ENCODE measurements at places on chromosomes 5 and 9.

DNA sequence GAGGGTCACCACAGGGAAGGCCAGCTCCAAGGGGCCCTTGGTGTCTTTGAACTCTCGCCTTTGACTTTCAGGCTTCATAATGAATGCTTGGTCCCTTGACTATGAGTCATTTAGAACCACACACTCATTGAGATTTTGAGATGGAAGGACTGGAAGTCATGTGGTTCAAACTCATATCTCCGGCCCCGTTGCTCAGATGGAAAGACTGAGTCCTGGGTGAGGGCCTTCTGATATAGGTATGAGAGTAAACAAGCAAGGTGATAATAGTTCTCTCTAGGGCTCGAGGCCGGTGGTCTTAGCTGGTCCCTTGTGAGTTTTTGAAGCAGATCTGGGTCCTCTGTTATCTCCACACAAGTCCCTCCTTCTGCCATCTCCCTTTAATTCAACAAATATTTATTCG lies 210.6 kb downstream of the PAX5 start:
- no peak for DNase-seq

DNA sequence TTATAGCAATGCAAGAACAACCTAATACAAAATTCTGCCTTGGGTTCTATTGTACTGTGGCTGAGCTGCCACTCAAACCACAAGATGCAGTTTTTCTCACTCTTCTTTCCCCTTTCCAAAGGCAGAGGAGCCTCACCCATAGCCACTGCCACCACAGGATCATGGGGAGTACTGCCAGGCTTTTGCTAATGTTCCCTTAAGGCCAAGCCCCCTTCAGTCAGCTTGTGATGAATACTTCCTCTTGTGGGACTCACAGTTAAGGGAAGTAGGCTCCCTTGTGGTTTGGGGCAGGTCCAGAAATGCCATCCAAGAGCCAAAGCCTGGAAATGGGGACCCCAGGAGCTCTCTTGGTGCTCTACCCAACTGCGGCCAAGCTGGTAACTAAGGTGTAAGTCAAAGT lies 258.7 kb downstream of the SPATA31D1 start:
- no peak for DNase-seq

DNA sequence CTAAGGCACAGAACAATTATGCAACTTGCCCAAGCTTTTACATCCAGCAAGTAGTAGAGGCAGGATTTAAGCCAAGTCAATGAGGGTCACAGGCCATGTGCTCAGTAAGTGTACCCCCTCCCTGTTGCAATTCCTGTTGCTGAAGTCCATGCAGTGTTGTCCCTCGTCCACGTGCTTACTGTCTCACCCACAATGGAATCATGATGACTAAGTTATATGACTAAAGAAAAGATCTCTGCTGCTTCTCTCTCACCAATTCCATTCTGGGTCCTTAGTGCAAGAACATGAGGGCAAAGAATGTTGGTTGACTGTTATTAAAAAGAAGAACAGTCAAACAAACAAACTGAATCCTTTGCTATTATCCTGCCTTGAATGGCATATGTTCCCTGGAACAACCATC lies 233.6 kb upstream of the SLC24A2 start:
- no peak for DNase-seq

DNA sequence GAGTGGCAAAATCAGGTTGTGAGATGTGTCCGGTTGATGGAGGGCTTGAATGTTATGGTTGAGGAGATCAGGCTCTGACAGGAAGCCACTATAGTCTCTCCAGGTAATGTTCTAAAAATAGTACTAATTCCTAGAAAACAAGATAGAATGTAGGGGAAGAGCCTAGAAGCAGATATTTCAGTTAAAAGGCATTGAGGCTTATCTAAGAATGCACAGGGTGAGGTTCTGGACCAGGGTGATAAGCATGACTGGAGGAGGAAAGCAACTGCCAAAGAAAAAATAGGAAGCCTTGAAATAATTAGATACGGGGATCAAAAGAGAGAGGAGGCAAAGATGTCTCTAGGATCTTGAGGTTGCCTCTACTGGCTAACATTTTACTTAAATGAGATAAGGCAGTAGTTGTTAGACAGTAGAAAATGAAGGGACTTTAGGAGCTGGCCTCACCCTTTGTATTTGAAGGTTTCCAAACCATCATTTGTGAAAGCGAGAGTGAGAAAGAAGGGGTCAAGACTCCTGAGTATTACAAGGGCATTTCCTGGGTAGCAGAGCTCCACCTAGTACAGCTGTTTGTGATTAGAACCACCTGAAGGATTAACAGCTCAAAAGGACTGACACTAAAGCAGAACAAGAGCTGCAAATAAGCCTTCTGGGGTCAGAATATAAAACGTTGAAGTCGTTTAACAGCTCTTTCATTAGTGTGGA lies 15.4 kb upstream of the ARL15 start:
- no peak for DNase-seq

GRCh38 chr5:57411982-57412381 lies 70.6 kb downstream of the ACTBL2 start:
- DNase-seq, result peak; percentile 89

- no peak for DNase-seq
These were observed 82.3 kb downstream of the CEP120 start for GRCh38 chr5:123340928-123341327.

- no peak for DNase-seq
These were observed 97.4 kb downstream of the OSTF1 start for GRCh38 chr9:75185585-75186170.

- DNase-seq, result peak; percentile 6
These were observed 342.4 kb upstream of the GRIA1 start for GRCh38 chr5:153147891-153148623.

GRCh38 chr9:81289622-81290021 lies 399.7 kb downstream of the TLE1 start:
- DNase-seq, result no peak

- no peak for DNase-seq
These were observed 304.6 kb upstream of the DMRT1 start for GRCh38 chr9:536597-537511.

DNA sequence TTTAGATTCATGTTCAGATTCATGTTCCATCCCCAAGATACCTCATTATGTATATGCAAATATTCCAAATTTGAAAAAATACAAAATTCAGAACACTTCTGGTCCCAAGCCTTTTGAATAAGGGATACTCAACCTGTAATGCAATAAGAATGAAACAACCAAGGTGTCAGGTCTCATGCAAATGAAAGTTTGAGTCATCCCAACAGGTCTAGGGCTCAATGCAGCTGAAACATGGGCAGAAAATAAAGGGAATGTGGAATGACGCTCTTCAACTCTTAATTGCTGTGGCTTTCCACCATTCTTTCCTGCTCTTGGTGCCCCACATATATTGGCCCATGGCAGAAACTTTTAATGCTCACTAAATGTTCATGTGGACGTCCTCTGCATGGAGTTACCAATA lies 107.3 kb upstream of the DAPK1 start:
- DNase-seq, result no peak

GRCh38 chr5:33690374-33691135 lies 201.2 kb downstream of the ADAMTS12 start:
- DNase-seq, result no peak

DNA sequence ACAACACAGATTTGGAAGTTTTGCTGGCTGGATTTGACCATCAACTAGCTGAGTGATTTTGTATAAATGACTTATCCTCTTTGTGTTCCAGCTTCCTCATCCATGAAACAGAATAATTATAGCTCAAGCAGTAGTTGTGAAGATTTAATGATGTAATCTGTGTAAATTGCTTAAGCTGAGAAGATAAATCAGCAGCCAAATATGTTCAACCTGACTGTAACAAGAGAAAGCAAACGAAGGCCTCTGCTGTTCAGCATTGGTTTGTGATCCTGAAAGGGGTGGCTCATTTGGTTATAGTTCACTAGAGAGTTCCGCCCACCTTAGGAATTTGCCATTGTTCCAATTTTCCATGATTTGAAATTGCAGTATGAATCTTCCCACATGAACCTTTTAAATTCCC lies 75.7 kb upstream of the CCDC112 start:
- no peak for DNase-seq

- DNase-seq, result no peak
These were observed 91.1 kb downstream of the MYO10 start for GRCh38 chr5:16844952-16845351.

DNA sequence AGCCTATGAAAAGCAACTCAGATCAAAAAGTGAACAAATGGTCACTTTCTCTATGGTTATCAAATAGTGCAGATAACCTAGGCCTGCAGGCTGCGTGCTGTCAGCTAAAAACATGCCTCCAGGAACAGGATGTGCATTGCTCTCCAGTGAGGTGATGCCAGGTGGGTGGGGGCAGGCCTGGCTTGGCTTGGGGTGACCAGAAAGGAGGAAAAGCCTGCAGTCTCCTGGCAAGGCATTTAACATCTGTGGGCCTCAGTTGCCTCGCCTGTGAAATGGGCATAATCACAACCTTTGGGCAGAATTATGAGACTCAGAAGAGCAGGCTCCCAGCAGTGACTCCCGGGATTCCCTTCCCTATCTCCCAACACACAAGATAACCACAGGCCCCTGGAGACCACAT lies 135.9 kb downstream of the COL23A1 start:
- DNase-seq, result no peak

DNA sequence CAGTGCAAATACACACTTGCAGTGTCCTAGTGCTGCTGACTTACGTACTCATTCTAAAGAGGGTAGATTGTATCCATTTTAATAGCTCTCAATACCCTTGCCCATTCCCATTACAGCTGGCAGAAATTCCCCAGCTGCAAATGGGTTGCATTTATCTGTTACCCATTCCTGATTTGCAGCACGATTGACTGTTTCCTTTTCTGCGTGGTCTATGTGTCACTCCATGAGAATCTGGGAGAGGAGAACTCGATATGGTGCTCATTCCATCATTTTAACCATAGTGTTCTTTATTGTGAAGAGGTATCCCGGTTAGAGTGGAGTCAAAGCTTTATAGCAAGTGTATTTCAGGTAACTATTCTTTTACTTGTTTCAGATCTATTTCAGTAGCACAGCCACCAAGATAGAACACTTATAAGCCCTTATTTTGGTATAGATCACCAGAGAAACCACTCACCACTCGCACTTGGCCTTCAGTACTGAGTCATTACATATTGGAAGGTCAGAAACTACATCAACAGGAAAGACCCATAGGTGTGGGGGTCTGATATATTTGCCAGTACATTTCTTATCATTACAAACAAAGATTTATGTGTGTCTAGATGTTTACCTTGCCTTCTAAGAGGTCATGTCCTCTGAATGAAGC lies 139.5 kb downstream of the MUSK start:
- DNase-seq, result no peak

DNA sequence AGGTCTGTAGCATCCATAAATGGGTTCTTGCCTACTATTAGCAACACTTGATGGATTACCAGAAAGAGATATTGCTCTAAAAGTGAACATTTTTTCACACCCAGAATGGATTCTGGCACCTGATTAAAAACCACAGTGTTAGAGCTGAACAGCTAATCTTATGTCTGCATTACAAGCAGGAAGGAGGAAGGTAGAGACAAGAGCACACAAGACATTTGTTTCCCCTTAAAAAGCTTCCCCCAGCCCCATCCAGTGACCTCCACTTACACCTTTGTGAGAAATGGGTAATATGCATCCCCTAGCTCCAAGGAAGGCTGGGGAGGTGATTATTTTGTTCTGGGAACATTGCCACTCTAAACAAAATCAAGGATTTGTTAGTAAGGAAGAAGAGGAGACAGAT lies 12.0 kb upstream of the TRIM36 start:
- DNase-seq, result no peak

GRCh38 chr9:26656003-26656870 lies 236.4 kb downstream of the CAAP1 start:
- peak; percentile 44 for DNase-seq

- DNase-seq, result no peak
These were observed 2.4 kb downstream of the OTP start for GRCh38 chr5:77635917-77636640.

- no peak for DNase-seq
These were observed 353.1 kb downstream of the TLE4 start for GRCh38 chr9:79924836-79925235.

DNA sequence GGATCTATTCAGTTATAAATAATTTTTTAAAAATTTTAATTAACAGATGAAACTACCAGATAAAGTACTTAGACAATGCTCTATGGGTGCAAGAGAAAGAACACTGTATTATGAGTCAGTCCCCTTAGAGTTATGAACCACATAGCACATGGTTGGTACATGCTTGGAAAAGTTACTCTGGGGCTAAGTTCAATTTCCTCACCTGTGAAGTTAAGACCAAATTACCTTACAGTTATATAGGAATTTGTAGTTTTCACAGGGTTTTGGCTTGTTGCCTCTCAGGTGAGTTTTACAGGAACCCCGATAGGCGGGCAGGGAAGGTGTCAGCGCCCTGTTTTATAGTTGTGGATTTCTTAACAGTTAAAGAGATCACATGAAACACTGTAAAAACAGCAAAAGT lies 1.2 kb downstream of the PANK3 start:
- no peak for DNase-seq

DNA sequence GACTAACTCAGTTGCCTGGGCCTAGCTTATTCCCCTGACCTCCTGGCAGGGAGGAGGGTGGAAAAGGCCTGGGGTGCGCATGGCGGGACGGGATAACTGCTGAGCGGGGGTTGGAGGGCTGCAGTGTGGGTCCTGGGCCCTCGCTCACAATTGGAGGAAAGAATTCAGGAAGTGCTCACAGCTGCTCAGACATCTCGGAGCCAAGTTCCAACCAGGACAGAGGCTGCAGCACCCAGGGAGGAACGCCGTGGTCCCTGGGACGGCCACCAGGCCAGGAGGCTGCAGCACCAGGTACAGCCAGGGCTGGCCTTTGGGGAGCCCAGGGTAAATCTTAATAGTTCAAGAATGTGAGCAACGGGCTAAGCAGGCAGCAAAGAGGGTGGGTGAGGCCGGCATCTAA lies at the start of gene SPAAR:
TSS of gene SPAAR (plus strand) at position 217 of the 400 bp plus-strand sequence. CDS start 974 bp downstream, outside the sequence.
- DNase-seq, result no peak

- DNase-seq, result no peak
These were observed 216.9 kb downstream of the DEPDC1B start for GRCh38 chr5:60483050-60483449.

GRCh38 chr9:85269811-85270210 lies 471.9 kb downstream of the AGTPBP1 start:
- no peak for DNase-seq

DNA sequence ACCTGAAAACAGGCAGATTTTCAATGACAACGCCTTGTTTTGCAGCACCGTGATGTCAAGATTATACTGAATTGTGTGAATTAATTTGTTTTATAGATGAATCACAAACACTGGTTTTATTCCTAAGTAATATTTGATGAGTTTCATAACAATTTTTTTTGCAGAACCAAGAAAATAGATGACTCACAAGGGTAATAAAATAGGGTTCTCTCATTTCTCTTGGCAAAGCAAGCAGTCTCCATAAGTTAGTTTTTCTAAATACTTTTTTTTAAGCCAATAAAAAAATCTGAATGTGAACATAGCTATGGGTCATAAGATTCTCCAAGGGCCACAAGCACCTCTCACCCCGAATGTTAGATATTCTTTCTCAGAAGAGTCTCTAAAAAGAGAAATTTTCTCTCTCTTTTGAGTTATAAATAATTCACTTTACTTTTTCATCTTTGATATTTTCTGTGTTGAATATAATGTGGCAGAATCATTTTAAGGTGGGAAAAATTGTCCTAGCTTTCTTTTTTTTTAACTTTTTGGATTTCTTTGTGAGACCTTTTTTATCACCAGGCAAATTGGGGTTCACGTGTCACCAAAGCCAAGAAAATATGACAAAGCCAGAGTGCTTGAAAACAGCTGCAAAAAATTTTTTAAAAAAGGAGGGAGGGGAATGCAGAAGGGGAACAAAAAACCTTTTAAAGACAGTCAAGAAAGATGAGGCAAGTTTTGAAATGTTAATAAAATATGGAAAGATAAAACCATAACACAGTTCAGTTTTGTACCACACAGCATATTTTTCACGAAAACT lies 174.6 kb upstream of the DAPK1 start:
- no peak for DNase-seq
